Effector CD4-positive, alpha-beta T cell (primary cell): ENCODE measurements at places on chromosomes 1 and 21.

DNA sequence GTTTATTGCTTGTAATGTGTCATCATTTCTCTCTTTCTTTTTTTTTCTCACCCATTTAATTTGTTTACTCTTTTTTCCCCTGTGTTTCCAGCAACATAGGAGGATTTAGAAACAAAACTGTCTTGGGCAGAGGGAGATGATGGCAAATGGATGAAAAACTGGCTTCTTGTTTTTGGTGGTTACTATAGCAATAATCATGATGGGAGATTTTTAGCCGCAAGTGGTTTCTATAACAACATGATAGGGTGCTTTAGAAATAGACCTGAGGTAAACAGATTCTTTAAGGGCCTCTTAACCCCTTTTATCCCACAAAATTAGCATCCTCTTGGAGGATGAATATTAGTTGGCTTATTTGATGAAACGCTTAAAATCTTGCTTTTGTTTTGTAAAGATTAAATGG lies 51.6 kb downstream of the CRB1 start:
- no peak for DNase-seq

DNA sequence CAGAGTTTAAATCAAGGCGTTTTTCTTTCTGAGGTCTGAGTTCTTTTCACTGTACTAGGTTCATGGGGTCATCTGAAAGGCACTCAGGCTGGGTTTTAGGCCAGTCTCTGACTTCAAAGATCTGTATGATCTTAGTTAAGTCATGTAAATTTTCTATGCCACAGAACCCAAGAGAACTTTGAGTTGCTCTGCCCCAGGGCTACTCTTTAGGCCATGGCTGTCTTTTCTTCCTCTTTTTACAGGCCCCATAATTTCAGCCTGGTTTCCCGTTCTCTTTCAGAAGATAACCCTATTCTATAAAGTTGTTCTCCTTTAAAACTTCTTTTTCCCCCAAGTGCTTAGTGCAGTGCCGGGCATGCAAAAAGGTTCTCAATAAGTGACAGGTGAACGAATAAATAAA lies 26.1 kb downstream of the METTL13 start:
- DNase-seq: no peak

DNA sequence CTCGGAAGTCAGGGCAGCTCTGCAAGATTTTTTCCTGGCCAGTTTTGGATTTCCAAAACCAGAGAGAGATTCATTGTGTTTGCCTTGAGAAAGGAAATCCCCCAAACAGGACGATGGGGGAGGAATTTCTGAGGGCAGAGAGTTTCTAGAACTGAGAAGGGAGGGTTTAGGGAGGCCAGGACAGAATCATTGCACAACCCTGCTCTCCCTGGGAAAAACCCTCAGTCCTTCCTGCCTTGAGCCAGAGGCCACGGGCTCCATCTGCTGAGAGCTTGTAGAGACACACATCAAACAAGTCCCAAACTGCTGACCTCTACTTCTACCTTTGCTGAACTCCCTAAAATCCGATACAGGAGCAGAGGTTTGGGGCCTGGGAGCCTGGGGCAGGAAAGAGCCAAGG lies 99.7 kb downstream of the NMNAT2 start:
- no peak for DNase-seq

DNA sequence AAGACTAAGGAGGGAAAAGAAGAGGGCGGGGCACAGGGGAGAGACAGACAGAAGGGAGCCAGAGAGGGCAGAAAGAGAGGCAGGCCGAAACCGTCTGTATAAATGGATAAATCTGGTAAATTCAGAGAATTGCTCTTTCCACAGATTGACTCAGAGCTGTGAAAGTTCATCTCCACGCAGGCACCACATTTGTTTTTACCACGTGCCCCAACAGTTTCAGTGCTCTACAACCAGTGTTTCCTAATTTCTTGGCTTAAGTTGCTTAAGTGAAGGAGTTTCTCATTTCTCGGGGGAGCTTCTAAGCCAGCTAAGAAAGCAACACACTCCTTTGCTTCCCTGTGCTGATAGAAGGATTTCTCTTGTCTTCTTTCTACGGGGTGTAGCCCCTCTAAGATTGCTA lies 87.1 kb downstream of the ENAH start:
- no peak for DNase-seq

GRCh38 chr1:59487335-59488031 lies 190.6 kb downstream of the FGGY start:
- no peak for DNase-seq

DNA sequence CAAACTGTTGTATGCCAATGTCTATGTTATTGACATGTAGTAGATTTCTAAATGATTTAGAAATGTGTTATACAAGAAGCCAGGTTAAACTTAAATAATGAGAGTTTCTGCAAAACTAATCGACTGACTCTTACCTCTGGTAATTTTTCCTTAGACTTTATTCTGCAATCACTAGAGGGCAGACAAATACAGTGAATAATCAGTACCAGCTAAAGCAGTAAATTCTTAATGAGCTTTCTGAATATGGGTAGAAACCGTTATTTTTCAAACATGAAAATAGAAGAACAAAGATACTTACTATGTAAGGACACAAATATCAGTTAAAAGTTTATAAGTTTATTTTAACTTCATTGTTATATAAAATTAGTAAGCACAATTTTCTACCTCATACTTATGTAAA lies 97.9 kb upstream of the RGS1 start:
- DNase-seq: no peak

- DNase-seq: no peak
Observed at GRCh38 chr1:14476170-14476955, 122.1 kb upstream of the KAZN start.
